Femur (tissue), 1 donor: ENCODE measurements at places on chromosomes 4 and X.

- DNase-seq = no peak
Measured at GRCh38 chrX:87895421-87895820, 377.8 kb downstream of the KLHL4 start.

- peak; percentile 42 for DNase-seq
Measured at GRCh38 chr4:121951521-121952110, at the start of gene TRPC3. Gene TRPC3, minus strand, starts transcription at chr4:121952060. Its CDS starts 380 bp downstream, at chr4:121951680.

DNA sequence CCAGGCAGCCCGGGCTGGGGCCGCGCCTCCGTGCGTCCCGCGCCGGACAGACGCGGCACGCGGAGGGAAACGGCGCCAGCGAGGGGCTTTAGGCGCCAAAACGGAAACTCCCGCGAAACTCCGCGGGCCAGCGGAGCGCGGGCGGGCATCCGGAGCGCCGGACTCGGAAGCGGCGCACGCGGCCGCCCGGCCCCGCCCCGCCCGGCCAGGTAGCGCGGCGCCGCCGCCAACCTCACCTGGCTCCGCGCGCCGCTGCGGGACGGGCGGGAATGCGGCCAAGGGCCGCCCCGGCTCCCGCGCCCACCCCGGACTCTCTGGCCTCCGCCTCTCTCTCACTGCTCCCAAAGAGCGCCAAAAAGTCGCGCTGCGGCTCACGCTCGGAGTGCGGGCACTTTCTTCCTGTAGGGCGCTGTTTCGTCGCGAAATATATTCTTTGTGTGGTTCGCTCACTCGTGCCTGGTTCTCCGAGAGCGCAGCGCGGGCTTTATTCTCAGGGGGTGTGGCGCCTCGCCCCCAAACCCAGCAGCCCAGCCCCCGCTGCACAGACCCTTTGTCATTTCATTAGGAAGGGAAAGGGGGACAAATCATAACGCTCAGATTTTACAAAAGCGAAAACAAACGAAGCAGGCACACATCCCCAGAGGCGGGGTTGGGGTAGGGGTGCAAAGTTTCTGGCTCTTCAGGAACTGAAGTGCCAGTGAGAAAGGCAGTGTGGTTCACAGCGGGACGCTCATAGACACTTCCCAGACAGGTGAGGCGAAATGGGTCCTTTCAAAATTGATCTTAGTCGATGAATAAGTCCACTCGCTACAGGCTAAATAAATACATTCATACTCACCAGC lies 961 bp upstream of the MBNL3 start:
- peak; percentile 42 for DNase-seq

DNA sequence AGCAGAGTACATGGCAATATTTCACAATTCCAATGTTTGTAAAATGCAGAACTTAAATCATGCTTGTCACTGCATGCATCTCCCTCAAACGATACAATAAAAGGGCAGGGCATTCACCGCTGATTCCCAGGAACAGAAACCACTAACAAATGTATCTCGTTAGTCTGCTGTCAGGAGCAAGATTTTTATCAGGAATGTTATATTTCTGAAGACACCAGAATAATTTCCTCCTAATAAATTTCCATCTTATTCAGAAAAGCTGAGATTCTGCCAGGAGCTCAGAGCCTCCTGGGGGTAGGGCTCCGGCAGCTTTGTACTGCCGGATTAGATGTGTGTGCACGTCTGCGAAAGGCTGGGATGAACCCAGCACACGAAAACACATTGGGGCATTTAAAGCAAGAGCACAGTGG lies 54.0 kb upstream of the LDB2 start:
- no peak for DNase-seq

DNA sequence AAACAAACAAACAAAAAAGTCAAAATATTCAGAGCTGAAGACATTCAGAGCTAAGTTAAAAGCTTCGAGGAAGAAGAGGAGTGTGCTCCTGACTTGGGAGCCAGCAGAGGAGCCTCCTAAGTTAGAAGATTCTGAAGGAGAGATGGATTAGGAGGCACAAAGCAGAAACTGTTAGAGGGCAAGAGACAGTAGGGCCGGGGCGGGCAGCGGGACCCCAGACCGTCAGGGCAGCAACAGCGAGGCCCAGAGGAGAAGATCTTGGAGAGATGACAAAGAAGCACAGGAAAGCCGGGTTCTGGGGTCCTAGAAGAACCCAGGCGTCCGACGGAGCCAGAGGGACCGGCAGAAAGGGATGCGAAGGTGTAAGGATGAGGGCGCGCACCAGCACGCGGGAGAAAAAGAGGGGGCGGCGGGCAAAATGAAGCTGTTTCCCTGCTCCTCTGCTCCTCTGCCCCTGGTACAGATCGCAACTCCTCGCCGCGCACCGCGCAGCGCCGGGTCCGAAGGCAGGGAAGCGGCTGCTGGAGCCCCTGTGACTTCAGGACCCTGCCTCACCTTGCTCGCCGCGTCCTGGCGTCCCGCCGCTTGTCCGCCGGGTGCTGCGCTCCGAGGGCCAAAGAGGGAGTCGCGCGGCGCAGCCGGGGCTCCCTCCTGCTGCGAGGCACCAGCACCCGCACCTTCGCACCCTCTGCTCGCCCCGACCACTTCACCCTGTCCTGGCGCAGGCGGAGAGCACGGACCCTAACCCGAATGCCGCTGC lies 477 bp downstream of the KLHL13 start:
- DNase-seq = peak; percentile 44

- no peak for DNase-seq
Measured at GRCh38 chr4:97531351-97531750, 611.9 kb downstream of the STPG2 start.
